Stimulated activated CD4-positive, alpha-beta T cell treated with anti-CD3 and anti-CD28 coated beads, Interleukin-2, amount 100 ng/mL, for 48 hours (primary cell): ENCODE measurements at places on chromosomes 16 and 17.
A peak's percentile ranks its signal among the peaks of the same experiment; 100 is the strongest.

- peak; percentile 71 for DNase-seq
Observed at GRCh38 chr16:3175157-3176093, 12.6 kb upstream of the OR1F1 start.

GRCh38 chr16:31357324-31358109, 2.5 kb downstream of the ITGAX start:
- no peak for DNase-seq

DNA sequence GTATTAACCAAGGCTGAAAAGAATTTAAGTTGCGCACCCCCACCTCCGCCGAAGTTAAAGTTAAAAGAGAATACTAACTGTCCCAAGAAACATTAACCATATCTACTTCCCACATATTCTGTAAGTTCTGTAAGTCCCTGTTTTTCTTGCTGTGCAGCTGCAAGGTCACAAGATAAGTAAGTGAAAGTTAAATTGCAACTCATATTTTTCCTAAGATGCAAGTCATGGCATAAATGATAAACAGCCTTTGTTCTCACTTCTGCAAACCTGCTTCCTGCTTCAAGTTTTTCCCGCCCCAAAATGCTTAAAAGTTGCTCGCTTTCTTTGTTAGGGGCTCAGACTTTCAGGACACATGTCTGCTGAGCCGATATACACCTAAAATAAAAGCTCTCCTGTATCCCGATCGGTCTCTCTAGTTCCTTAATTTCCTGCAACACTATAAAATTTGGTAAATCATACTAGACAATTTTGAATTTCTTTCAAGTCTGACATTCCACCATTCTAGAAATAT, 32.6 kb upstream of the ABCA9 start:
- no peak for DNase-seq

GRCh38 chr17:6669479-6670212, 18.1 kb downstream of the C17orf100 start:
- DNase-seq: no peak

- DNase-seq: no peak
Observed at GRCh38 chr16:49556606-49557446, 183.2 kb downstream of the C16orf78 start.

DNA sequence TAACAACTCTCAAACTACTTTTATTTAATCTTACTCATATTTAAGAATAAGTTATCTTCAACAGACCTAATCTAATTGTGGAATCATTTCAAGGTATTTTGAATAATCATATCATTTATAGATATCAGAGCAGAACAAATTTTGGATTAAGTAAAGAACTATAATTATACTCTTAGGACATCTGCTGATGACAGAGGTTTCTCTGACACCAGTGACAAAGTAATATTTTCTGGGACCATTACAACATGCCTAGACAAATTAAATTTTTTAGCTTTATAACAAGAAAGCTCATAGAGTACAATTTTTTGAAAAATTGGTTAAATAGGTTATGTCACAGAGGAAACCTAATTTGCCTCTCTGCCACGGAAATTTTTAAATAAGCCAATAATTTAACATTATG, 30.5 kb downstream of the C16orf87 start:
- no peak for DNase-seq

GRCh38 chr16:10629592-10629963, 49.2 kb upstream of the EMP2 start:
- no peak for DNase-seq

GRCh38 chr17:49633250-49633649, 44.6 kb downstream of the SPOP start:
- no peak for DNase-seq

DNA sequence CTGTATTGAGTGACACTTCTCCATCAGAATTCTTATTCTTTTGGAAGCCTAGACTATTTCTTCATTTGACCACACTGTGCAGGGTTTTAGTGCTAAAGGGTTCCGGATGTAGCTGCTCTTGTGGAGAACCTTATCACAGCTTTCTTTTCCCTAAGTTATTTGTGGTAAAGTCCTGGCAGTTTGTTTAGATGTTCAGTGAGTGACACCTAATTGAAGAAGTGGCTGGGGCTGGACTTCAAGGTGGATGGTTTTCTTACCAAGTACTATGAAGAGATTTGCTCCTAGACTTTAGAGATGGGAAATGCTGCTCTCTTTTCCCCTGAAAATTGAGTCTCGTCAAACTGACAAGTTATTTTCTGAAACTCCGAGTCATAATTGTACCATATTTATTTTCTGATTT, 144.0 kb upstream of the TBX2 start:
- DNase-seq: no peak
